ENCODE measurements at places on chromosomes 3 and 15.

GRCh38 chr3:125319765-125320164 lies 55.4 kb downstream of the ZNF148 start:
- DNase-seq = no peak

DNA sequence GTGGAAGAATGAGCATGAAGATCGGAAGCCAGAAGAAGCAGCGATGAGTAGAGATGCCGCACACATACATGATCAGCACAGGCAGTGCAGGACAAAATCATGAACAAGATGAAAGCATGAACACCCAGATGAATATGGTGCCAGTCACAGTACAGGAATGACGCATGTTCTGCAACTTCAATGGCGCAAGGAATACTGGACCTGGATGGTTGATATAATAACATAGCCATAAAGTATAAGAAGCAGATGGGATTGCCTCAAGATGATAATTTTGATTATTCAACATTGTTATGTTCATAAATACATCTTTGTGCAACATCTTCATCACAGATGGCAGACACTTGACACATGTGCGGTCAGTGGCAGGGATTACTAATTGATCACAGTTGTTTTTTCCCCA lies 59.7 kb upstream of the SLCO3A1 start:
- DNase-seq = peak; percentile 36

DNA sequence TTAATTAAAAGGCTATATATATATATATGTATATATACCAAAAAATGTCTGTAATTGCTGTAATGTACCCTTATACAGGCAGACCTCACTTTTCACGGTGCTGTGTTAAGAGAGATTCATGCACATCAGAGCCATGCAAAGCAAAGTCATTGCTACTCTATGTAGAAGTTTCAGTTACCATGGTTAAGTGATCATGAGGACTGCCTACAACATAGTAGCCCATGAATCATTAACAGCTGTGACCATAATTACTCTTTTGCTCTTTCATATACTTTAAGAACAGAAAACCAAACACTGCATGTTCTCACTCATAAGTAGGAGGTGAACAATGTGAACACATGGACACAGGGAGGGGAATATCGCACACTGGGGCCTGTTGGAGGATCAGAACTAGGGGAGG lies 225.3 kb upstream of the EPHA3 start:
- no peak for DNase-seq

- no peak for DNase-seq
Measured at GRCh38 chr3:136021803-136022202, 56.3 kb downstream of the PPP2R3A start.

DNA sequence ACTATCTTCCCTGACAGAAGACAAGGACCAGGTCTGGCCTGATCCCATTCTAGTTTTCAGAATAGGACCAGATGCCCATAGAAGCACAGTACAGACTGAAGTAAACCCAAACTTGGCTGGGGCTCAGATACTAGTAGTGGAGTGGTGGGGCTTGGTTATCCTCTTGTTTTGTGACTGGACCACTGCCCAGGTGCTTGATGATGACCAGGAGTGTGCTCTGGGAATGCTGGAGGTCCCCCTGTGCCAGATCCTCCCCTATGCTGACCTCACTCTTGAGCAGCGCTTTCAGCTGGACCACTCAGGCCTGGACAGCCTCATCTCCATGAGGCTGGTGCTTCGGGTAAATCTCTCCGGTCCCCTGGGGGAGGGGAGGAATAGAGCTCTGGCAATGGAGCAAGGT lies 36.3 kb downstream of the ESYT3 start:
- no peak for DNase-seq

DNA sequence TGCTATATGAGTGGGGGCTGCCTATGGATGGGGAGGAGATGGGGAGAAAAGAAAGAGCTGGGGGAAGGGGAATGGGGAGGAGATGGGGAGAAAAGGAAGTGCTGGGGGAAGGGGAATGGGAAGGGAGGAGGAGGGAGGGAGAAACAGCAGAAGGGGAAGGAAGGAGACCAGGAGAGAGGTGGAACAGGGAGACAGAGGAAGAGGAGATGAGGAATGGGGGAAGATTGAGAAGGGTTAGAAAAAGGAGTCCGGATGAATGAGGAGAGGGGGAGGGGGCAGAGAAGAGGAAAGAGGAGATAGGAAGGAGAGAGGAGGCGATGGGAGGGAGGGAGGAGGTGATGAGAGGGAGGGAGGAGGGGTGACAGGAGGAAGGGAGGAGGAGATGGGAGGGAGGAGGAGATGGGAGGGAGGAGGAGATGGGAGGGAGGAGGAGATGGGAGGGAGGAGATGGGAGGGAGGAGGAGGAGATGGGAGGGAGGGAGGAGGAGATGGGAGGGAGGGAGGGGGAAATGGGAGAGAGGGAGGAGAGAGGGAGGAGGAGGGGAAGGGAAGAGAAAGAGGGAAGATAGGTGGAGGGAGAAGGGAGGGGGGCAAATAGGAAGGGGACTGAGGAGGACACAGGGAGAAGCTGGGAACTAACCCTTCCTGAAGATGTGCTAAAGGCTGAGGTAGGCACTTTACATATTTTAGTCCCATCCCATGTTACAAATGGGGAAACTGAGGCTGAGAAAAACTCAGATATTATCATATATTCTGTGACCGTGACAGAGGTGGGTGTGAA lies 6.6 kb upstream of the BCL2L10 start:
- DNase-seq = no peak

- DNase-seq = no peak
Measured at GRCh38 chr3:43674345-43675085, 16.2 kb upstream of the ABHD5 start.

GRCh38 chr3:16423298-16423697 lies 90.2 kb downstream of the RFTN1 start:
- no peak for DNase-seq

DNA sequence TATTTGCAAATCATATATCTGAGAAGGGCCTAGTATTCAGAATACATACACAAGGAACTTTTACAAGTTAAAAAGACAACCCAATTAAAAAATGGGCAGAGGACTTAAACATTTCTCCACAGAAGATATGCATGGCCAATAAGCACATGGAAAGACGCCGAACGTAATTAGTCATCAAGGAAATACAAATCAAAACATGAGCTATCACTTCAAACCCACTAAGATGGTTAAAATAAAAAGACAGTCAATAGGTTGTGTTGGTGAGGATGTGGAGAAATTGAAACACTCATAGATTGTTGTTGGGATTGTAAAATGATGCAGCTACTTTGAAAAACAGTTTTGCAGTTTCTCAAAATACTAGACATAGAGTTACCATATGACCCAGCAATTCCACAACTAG lies 61.2 kb upstream of the NEO1 start:
- DNase-seq = no peak

- DNase-seq = no peak
Measured at GRCh38 chr3:62632510-62633294, 242.5 kb downstream of the CADPS start.

DNA sequence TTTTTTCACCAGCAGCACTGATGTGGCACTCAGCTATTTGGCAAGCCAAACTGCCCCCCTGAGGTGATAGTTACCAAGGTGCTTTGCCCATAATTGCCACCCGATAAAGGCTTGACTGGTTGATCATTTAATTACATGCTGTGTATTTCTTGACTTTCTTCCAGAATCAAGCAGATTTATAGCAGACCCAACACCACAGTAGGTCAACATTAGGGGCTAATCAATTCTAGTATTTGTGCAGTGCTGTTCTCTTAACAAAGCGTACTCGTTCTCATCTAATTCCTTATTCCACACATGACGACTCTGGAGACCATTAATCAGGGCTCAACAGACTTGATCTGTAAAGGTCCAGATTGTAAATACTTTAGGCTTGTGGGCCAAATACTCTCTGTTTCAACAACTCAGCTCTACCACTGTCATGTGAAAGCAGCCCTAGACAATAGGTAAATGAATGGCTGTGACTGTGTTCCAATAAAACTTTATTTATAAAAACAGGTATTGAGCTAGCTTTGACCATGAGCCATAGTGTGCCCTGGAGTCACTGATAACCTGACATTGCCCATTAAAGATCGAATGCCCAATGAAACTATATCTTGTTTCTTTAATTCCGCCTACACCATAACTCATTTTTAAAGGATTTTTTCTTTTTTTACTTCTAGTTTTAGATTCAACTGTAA lies 119.1 kb upstream of the TMC3 start:
- no peak for DNase-seq

DNA sequence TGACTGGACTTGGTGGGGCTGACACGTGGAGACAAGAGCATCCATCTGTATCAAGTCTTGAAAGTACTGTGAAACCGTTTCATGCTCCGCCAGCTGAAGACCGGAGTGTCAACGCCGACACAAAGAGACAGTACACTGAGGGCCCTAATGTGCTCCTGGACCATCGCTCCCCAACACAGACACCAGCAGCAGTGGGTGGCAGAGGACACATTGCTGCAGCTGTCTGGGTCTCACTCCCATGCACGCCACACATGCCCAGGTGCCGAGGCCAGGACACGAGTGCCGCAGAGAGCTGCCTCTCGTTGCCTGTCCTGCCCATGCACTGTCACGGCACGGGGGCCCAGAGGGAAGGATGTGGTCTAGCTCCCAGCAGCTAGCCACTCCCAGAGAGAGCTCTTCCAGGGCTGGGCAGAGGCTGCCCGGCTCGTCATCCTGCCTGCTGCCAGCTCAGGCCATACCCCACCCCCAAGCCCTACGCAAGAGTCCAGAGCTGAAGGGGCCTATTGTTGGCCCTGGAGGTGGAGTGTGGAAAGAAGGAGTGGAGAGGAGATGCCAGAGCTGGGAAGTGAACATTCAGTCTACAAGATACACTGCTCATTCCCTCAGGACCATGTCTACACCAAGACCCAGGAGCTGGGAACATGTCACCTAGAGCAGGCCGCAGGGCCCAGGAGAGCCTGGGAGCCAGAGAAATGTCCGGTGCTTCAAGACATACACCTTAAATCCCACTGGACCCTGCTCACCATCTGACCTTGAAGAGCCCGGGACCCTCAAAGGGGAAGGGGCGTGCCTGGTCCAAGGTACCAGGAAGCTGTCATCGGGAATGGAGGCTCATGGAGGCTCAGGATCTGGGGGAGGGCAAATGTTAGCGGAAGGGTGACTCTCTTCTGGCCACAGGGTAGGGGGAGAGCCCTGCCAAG lies 7.7 kb downstream of the TNK2 start:
- DNase-seq = no peak

- DNase-seq = no peak
Measured at GRCh38 chr3:190194506-190194905, 73.8 kb upstream of the P3H2 start.

GRCh38 chr3:41163421-41163820 lies 35.9 kb upstream of the CTNNB1 start:
- no peak for DNase-seq

- DNase-seq = no peak
Measured at GRCh38 chr3:190036631-190037030, 84.1 kb downstream of the P3H2 start.

DNA sequence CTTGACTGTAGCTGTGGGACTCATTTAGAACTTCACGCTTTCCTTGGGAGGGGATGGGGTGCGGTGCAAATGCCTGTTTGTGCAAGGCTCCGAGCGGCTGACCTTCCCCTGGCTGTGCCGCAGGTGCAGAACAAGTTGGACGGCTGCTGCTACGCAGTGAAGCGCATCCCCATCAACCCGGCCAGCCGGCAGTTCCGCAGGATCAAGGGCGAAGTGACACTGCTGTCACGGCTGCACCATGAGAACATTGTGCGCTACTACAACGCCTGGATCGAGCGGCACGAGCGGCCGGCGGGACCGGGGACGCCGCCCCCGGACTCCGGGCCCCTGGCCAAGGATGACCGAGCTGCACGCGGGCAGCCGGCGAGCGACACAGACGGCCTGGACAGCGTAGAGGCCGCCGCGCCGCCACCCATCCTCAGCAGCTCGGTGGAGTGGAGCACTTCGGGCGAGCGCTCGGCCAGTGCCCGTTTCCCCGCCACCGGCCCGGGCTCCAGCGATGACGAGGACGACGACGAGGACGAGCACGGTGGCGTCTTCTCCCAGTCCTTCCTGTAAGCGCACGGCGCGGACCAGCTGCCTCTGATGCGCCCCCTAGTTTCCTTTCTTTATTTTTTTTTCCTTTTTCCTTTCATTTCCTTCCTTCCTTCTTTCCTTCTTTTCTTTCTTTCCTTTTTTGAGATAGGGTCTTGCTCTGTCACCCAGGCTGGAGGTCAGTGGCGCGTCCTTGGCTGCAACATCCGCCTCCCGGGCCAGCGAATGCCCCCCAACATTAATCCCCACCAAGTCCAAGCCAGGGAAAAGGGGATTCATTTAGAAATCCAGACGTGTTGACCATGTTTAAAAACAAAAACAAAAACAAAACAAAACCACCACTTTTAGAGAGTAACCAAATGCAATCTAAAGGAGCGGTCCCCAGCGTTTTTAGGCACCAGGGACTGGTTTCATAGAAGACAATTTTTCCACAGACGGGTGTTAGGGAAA lies 42.7 kb downstream of the EIF2AK4 start:
- DNase-seq = no peak

GRCh38 chr15:66400351-66400774 lies 13.7 kb downstream of the MAP2K1 start:
- no peak for DNase-seq

DNA sequence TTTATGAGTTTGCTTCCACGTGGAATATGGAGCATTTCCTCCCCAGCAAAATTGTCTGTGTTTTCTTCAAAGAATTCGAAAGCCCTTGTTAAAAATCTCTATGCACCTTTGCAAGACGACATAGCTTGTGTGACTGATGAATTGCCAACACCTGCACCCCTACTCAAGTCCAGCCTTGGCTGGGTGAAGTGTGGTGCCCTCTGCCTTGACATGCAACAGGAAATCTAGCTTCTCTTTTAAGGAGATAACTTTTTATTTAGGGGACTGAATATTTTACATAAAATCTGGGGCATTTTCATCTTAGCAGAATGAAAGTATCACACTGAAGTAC lies 647 bp downstream of the HMG20A start:
- DNase-seq = peak; percentile 52

DNA sequence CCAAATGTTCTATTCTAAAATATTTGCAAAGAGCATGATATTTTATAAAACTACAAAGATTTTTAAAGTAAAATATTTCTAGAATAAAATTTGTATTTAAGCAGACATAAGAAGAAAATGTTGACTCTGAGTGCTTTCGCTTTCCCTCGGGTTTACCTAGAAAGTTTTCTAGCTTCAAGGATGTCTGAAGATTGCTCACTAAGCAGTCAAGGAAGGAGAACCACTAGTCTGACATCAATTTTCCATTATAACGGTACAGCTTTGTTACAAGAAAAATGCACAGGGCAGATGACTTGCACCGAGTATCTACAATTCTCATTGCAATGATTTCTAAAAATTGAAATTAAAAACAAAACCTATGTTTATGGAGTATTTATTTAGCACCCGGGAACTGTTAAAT lies 14.2 kb downstream of the GPR15 start:
- no peak for DNase-seq

DNA sequence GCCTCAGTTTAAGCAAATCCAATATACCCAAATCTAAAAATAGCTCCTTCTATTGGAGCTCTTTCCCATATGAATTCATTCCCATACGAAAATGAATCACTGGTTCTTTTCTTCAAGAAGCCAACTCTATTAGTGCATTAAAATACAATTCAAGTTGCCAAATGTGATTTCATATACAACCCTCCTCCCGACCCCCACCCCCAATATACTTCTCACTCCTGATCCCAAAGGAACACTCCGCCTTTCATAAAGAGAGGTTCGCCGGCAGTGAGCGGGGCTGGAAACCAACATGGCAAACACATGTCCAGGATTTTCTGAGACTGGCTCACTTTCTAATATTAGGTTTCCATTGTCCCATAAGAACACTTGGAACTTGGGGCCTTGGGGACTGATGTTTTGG lies 48.5 kb downstream of the MAGEF1 start:
- DNase-seq = no peak
